ENCODE measurements at places on chromosomes 2 and 18.
A peak's percentile ranks its signal among the peaks of the same experiment; 100 is the strongest.

GRCh38 chr2:231554327-231554726 is 24.1 kb upstream of the NMUR1 start:
- peaks cover 22% of the 10 kb centered on the region for H3K4me1 ChIP-seq
- H3K27me3 ChIP-seq: peaks cover 20% of the 10 kb centered on the region
- H3K4me3 ChIP-seq: no peak overlapping the region
- DNase-seq: no peak
- H3K36me3 ChIP-seq: peaks cover 12% of the 10 kb centered on the region
- peak overlapping the region; percentile 71 for H3K27ac ChIP-seq

- H3K4me1 ChIP-seq: peaks cover 26% of the 10 kb centered on the region
- DNase-seq: no peak
- H3K4me3 ChIP-seq: no peak overlapping the region
- peak overlapping the region; percentile 6 for H3K27ac ChIP-seq
- no peaks in the 10 kb centered on the region for H3K27me3 ChIP-seq
- H3K36me3 ChIP-seq: peaks cover 45% of the 10 kb centered on the region
Observed at GRCh38 chr2:33110461-33110860, 163.7 kb downstream of the LTBP1 start.

DNA sequence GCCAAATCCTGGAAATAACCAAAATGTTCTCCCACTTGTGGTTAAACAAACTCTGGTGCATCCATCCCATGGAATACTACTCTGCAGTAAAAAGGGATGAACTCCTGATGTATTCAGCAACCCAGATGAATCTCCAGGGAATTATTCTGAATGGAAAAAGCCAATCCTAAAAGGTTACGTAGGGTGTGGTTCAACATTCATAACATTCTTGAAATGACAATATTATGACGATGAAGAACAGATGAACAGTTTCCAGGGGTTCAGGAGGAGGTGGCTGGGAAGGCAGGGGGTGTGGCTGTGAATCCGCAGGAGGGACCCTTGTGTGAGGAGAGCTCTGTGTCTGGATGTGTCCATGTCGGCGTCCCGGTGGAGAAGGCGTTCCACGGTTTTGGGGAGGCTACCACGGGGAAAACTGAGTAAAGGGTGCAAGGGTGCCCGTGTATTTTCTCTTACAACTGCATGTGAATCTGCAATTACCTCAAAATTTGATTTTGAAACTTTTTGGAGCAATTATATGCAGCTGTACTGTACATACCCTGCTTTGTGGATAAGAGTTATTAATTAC is 47.3 kb downstream of the KCNG2 start:
- H3K36me3 ChIP-seq: no peaks in the 10 kb centered on the region
- DNase-seq: no peak
- peaks cover 5% of the 10 kb centered on the region for H3K4me1 ChIP-seq
- H3K4me3 ChIP-seq: no peak overlapping the region

- peaks cover 7% of the 10 kb centered on the region for H3K27me3 ChIP-seq
- no peak for DNase-seq
- no peak overlapping the region for H3K4me3 ChIP-seq
- no peaks in the 10 kb centered on the region for H3K36me3 ChIP-seq
- no peak overlapping the region for H3K27ac ChIP-seq
Observed at GRCh38 chr2:129492548-129492947, 486.9 kb upstream of the RAB6C start.

DNA sequence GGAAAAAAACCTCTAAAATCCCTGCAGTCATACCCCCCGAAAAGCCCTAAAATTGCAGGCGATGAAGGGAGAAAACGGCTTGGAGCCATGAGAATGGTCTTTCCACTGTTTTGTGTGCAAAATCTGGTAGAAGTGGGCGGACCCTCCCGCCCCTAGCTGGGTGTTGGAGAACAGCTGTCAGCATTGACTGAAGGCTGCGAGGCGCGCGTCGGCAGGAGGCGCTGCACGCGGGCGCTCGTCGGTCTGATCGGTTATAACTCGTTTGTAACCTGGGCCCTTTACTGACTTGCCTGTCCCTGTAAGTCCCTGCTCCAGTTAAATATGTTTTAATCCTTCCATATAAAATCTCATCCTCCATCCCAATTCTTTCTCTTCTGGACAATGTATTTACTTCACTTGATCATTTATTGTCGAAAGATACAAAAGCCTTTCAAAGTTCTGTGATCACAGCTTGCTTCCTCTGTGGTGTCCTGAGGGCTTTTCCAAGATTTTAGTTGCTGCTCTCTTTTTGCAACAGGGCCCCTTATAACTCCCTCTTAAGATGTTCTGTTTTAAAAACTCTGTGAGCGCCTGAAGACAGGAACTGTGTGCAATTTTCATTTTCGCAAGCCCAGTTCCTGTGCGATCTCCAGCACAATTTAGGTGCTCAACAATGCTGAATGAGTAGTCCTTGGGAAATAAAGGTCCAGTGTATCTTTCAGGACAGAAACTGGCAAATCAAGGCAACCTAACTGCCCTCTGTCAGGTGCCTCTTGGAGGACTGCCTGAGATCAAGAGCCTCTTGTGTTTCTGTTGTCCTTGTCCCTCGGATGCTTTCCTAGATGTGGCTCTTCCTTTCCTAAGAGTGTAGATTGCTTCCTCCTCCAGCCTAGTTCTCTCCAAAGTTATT is 918 bp upstream of the HNRNPLL start:
- no peaks in the 10 kb centered on the region for H3K36me3 ChIP-seq
- peak overlapping the region; percentile 98 for H3K4me3 ChIP-seq
- DNase-seq: peak; percentile 77
- H3K27me3 ChIP-seq: peaks cover 3% of the 10 kb centered on the region

- H3K4me3 ChIP-seq: no peak overlapping the region
- no peak overlapping the region for H3K27ac ChIP-seq
- peaks cover 4% of the 10 kb centered on the region for H3K27me3 ChIP-seq
- H3K36me3 ChIP-seq: no peaks in the 10 kb centered on the region
Observed at GRCh38 chr2:180604077-180604476, 376.3 kb upstream of the UBE2E3 start.

GRCh38 chr18:63578357-63578958 is 8.7 kb upstream of the SERPINB13 start:
- H3K27ac ChIP-seq: no peak overlapping the region
- peak; percentile 54 for DNase-seq
- no peaks in the 10 kb centered on the region for H3K4me1 ChIP-seq
- H3K4me3 ChIP-seq: no peak overlapping the region
- H3K36me3 ChIP-seq: no peaks in the 10 kb centered on the region

DNA sequence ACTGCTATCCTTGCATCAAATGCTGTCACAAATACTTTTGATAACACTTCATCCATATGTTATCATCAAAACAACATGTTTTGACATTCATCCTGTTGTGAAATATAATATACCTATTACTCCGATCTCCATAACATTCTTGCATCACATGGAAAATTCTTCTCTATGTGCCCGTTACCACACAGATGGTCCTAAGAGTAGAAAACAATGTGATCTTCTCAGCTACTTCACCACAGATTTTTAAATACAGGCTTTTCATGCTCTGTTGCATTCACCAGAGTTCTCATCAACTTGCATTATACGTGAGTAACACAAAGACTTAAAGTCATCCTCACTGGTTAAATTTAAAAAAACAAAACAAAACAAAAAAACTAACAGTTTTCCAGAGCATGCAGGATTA is 1603.3 kb upstream of the ZEB2 start:
- no peak overlapping the region for H3K4me3 ChIP-seq
- peaks cover 2% of the 10 kb centered on the region for H3K36me3 ChIP-seq
- no peak for DNase-seq
- peaks cover 5% of the 10 kb centered on the region for H3K27me3 ChIP-seq
- H3K4me1 ChIP-seq: no peaks in the 10 kb centered on the region

GRCh38 chr2:20450201-20450999 is 3.5 kb downstream of the RHOB start:
- H3K4me3 ChIP-seq: peak overlapping the region; percentile 91
- no peaks in the 10 kb centered on the region for H3K36me3 ChIP-seq

DNA sequence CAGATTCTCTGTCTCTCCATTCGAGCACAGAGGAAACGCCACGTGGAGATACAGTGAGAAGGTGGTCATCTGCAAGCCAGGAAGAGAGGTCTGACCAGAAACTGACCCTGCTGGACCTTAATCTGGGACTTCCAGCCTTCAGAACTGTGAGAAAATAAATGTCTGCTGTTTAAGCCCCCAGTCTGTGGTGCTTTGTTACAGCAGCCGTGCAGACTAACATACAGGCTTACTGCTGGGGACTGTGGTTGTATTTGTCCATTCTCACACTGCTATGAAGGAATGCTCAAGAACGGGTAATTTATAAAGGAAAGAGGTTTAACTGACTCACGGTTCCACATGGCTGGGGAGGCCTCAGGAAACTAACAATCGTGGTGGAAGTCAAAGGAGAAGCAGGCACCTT is 432.7 kb downstream of the IRS1 start:
- H3K27ac ChIP-seq: peak overlapping the region; percentile 37
- no peak for DNase-seq
- no peaks in the 10 kb centered on the region for H3K36me3 ChIP-seq
- H3K27me3 ChIP-seq: peaks cover 9% of the 10 kb centered on the region
- no peak overlapping the region for H3K4me3 ChIP-seq

GRCh38 chr18:74534981-74535649 is 815 bp downstream of the CNDP1 start:
- no peak for DNase-seq
- peaks cover 4% of the 10 kb centered on the region for H3K4me1 ChIP-seq
- H3K27me3 ChIP-seq: peaks cover 22% of the 10 kb centered on the region
- H3K4me3 ChIP-seq: no peak overlapping the region
- H3K27ac ChIP-seq: no peak overlapping the region
- no peaks in the 10 kb centered on the region for H3K36me3 ChIP-seq

DNA sequence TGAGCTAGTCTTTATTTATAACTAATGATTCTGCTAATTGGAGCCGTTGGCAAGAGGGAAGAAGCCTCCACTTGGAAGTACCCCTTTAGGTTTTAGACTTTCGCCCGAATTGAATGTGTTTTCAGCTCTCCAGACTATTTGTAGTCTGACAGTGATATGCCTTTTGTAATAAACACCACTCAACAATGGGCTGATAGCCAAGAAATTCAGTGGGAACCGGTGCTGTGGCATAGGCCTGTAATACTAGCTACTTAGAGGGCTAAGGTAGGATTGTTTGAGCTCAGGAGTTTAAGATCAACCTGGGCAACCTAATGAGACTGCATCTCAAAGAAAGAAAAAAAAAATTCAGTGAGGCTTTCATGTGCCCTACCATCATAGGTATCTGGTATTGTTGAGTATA is 13.6 kb upstream of the ZSCAN30 start:
- no peak overlapping the region for H3K27ac ChIP-seq
- H3K27me3 ChIP-seq: peaks cover 4% of the 10 kb centered on the region
- no peak overlapping the region for H3K4me3 ChIP-seq
- no peaks in the 10 kb centered on the region for H3K4me1 ChIP-seq

- no peaks in the 10 kb centered on the region for H3K4me1 ChIP-seq
- no peak overlapping the region for H3K27ac ChIP-seq
- no peak overlapping the region for H3K4me3 ChIP-seq
- H3K36me3 ChIP-seq: no peaks in the 10 kb centered on the region
- no peak for DNase-seq
- H3K27me3 ChIP-seq: peaks cover 5% of the 10 kb centered on the region
Observed at GRCh38 chr18:75097491-75098225, 111.3 kb downstream of the PTGR3 start.

DNA sequence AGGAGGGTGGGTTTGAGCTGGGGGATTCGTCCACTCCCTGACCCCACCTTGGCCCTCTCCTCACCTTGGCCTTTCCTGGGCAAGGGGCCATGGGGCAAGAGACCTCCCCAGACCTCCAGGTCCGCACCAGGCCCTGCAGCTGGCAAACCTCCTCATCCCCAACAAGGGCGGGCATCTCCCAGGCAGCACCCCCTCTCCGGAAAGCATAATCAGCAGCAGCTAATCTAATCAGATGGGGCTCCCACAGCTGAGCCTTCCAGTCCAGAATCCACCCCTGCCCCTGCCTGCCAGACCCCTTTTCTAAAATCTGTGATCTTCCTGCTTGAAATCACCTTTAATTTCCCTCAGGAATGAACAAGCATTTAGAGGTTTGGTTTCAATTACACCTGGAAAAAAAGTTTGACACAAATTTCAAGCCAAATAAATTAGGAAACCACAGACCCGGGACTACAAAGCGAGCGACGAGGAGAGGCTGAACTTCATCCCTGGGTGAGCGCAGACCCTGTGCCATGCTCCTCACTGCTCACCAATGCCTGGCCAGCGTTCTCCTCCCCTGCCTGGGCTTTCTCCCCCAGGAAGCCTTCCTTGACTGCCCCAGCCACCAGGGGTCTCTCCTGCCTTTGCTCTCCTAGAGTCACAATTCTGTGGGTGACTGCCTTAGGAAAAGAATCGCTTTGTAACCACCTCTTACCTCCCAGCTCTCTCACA is 143.0 kb upstream of the MYCN start:
- peaks cover 24% of the 10 kb centered on the region for H3K27me3 ChIP-seq
- peaks cover 67% of the 10 kb centered on the region for H3K4me1 ChIP-seq
- peak overlapping the region; percentile 54 for H3K27ac ChIP-seq
- no peak for DNase-seq

- H3K27ac ChIP-seq: no peak overlapping the region
- no peaks in the 10 kb centered on the region for H3K27me3 ChIP-seq
- H3K4me1 ChIP-seq: peaks cover 34% of the 10 kb centered on the region
Observed at GRCh38 chr2:127058246-127058953, 48.6 kb downstream of the BIN1 start.

- H3K36me3 ChIP-seq: no peaks in the 10 kb centered on the region
- no peak overlapping the region for H3K4me3 ChIP-seq
- H3K4me1 ChIP-seq: no peaks in the 10 kb centered on the region
- peaks cover 2% of the 10 kb centered on the region for H3K27me3 ChIP-seq
Observed at GRCh38 chr2:44061469-44061868, 65.7 kb upstream of the LRPPRC start.

DNA sequence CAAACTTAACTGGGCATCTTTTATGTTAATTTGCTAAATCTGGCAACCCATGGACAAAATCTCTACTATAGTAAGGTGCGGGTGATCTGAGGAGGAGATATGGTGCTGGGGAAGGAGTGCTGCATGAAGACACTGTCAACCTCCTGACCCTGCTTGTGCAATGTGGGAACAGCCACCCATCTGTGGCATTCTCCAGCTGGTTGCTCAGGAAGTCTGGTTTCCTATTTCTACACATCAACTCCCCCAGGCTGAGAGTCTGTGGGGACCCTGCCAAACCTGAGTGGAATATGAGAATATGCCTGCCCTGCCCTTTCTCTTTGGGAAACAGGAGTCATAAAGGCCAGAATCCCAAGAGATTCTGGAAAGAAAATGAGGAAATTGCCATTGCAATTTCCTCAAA is 60.1 kb upstream of the PAX3 start:
- H3K27me3 ChIP-seq: no peaks in the 10 kb centered on the region
- peaks cover 46% of the 10 kb centered on the region for H3K4me1 ChIP-seq
- H3K27ac ChIP-seq: peak overlapping the region; percentile 47
- no peak overlapping the region for H3K4me3 ChIP-seq

DNA sequence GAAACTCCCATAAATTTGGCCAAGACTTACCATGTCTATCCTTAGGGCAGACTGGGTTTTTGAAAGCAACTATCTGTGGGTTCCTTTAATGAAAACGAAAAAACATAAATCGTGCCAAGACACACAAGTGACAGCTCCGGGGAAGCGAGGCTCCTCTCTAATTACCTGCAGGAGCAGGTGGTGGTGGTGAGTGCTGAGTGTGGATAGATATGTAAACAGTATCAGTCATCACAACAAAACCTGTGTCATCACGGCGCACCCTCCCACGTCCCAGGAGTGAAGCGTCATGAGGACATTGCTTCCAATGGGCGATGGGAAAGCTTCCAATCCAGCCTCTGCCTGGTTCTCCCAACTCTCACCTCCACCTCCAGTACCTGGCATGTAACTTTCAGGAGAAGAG is 31.3 kb downstream of the ACKR3 start:
- H3K27me3 ChIP-seq: peaks cover 19% of the 10 kb centered on the region
- H3K4me3 ChIP-seq: no peak overlapping the region
- H3K4me1 ChIP-seq: peaks cover 45% of the 10 kb centered on the region
- H3K36me3 ChIP-seq: no peaks in the 10 kb centered on the region
- no peak for DNase-seq

Measured in nephron progenitor cell (in vitro differentiated cells).